CD4-positive, alpha-beta T cell (primary cell): ENCODE measurements at places on chromosomes 3 and 15.
A peak's percentile ranks its signal among the peaks of the same experiment; 100 is the strongest.

GRCh38 chr3:53072653-53073552, 27.0 kb upstream of the SFMBT1 start:
- peak; percentile 85 for DNase-seq

- no peak for DNase-seq
These were observed 6.9 kb downstream of the NIPA2 start for GRCh38 chr15:22845289-22845900.

- DNase-seq = no peak
These were observed 72.0 kb upstream of the KLF13 start for GRCh38 chr15:31254431-31255175.

DNA sequence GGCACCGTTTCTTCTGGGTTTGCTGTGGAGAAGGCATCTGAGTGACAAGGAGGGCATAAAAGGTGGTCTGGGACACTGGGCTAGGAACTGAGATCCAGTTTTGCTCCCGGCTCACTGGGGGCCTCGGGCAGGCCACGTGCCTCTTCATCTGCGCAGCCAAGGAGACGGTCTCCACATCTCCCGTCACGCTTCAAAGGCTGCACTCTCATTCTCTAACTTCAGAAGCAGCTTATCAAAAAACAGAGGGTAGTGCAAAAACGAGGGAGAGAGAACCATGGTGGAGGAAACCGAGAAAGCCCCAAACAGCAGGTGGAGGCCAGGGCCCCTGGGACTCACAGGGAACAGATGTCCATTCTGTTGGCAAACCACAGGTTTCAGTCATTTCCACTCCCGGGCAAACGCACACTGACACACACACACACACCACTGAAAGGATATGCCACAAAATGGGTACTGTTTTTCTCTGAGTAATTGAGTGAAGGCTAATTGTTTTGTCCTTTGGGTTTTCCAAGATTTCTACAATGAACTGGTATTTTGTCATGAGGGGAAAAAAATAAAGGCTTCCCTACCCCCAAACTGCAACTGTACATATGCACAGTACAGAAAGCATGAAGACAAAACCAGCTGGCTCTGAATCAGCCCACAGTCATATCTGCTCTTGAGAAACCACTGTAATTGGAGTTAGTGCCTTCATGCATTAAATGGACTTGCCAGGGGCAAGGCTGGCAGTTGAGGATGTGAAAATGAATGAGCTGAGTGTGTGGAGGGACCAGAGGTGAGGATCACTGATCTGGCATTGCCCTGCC, 71.9 kb downstream of the MGLL start:
- DNase-seq = no peak

DNA sequence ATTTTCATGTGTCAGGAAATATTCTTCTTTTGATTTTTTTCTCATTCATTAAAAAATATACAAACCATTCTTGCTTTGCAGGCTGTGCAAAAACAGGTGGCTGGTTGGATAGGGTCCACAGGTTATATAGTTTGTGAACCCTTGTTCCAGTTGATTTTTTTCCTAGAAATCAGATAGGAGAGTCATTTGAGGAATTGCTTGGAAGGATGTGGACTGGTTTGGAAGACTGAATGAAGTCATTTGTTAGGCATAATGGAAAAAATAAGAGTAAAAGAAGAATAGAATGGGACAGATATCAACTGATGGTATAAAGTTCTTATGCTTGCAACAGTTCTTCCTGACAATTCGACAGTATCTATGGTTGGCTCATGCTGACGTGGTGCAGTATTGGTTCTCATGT, 189.4 kb downstream of the PTPRG start:
- no peak for DNase-seq

GRCh38 chr3:143783851-143784370, 64.4 kb downstream of the SLC9A9 start:
- DNase-seq = no peak

- DNase-seq = no peak
These were observed 96.7 kb upstream of the MYZAP start for GRCh38 chr15:57495041-57495440.

DNA sequence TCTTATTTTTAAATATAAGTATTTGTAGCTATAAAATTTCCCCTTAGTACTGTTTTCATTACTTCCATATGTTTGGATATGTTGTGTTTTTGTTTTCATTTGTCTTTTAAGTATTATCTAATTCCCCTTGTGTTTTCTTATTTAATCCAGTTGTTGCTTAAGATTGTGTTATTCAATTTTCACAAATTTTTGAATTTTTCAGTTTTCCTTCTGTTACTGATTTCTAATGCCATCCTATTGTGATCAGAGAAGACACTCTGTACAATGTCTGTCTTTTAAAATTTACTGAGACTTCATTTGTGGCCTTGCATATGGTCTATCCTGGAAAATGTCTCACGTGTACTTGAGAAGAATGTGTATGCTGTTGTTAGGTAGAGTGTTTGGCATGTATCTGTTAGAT, 795.6 kb upstream of the CFAP20DC start:
- no peak for DNase-seq

GRCh38 chr15:52532427-52532826, 3.7 kb upstream of the MYO5A start:
- DNase-seq = no peak

GRCh38 chr3:190591080-190591479, 77.2 kb downstream of the IL1RAP start:
- DNase-seq = no peak

DNA sequence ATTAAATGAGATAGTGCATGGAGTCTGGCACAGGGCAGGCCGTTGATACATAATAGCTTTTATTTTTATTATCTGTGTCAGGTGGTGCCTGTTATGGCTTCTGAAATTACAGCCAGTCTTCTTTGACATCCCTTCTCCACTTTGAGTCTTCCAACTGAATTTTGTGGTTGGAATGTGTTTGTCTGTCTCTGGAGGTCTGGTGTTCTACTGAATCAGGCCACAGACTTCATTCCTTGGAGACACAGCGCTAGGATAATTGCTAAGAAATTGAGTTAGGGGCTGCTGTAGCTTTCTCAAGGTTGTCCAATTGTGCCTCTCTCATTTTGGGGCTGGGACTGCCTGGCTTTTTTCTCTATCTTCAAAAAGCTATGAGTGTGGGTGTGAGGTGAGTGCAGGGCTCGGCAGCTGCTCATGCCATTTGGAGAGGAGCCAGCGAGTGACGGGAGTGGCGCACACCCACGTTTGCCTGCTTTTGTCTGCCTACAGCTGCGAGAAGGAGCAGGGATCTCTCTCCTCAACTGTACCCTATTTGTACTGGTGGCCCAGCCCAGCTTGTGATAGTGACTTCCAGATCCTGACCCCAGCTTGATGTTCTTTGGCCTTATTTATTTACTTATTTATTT, 49.8 kb upstream of the SYN2 start:
- no peak for DNase-seq

DNA sequence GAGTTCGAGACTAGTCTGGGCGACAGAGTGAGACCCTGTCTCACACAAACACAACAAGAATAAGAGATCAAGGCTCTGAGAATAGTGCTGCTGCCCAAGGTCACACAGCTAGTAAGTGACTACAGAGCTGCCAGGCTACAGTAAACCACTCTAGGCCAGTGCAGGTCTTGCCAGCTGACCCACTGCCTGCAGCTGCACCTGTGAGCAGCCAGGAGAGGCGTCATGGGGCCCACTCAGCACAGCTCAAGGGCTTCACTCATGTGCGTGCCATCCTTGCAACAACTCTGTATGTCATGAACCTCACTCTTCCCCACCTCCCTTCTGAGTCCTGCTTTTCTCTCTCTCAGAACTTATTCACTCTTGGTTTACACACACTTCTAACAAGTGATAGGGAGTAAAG, 176.7 kb downstream of the SMAD6 start:
- DNase-seq = no peak

- no peak for DNase-seq
These were observed 34.0 kb downstream of the XXYLT1 start for GRCh38 chr3:195236801-195237570.

- DNase-seq = no peak
These were observed 16.4 kb downstream of the CHST13 start for GRCh38 chr3:126540342-126540849.

- DNase-seq = no peak
These were observed 114.7 kb upstream of the TLE3 start for GRCh38 chr15:70212286-70212962.

GRCh38 chr3:40660554-40660953, 135.8 kb downstream of the ZNF621 start:
- no peak for DNase-seq

- DNase-seq = no peak
These were observed 58.7 kb upstream of the TIPARP start for GRCh38 chr3:156615592-156616173.

- no peak for DNase-seq
These were observed 45.6 kb upstream of the PAQR5 start for GRCh38 chr15:69253156-69253555.

GRCh38 chr3:98769448-98769847, 6.3 kb downstream of the ST3GAL6 start:
- DNase-seq = no peak

- no peak for DNase-seq
These were observed 569.8 kb upstream of the IL12A start for GRCh38 chr3:159418571-159419526.

DNA sequence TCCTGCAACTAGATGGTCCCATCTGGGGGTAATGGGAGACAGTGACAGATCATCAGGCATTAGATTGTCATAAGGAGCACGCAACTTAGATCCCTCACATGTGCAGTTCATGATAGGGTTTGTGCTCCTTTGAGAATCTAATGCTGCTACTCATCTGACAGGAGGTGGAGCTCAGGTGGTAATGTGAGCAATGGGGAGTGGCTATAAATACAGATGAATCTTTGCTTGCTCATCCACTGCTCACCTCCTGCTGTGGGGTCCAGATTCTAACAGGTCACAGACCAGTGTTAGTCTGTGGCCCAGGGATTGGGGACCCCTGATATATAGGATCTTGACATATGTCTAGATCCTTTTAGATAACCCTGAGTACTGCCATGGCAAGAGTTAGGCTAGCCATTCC, 52.7 kb downstream of the RASGRF1 start:
- DNase-seq = no peak

DNA sequence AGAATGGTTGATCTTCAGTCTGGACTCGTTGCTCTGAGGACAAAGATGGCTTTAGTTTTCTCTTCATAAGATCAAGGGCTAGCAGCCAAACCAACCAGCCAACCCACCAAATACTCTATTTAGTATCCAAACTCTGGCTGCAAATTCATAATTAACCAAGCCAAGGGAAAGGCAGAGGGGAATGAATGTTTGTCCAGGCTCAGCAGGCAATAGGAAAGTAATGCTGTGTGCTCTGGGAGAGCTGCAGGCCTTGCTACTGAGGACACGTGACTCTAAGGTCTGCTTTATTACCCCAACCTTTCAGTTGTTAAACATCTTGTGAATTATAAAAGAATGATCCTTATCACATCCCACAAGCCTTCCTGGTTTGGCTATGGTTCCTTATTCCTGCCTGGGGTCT, 52.3 kb upstream of the GALNT15 start:
- DNase-seq = no peak

DNA sequence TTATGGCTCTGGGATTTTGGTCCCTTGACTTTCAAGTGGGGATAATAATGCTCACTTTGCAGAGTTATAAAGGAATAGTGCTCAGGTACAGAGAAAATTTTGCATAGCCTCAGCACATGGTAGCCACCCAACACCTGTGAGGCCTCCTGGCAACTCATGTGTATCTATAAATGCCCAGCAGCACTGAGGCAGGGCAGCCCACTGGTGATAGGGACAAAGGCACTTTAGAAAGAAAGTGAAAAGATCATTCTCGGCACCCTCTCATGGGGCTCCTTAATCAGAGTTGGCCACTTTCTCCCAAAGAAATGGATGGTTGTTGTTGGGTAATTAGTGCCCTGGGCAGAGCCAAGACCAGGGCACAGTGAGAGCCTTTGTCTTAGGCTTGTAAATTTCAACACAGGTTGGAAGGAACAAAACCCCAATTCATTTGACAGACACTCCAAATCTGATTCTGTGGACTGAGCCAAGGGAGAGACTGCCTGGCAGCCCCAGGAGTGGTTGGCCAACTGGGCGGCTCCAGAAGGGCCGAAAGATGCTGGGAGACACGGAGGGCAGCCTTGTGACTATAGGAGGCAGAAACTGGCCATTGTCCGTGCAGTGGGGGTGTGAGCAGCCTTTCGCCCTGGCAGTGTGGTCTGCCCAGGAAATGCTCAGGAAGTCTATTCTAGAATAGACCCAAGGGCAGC, 213.2 kb upstream of the RGMA start:
- no peak for DNase-seq

DNA sequence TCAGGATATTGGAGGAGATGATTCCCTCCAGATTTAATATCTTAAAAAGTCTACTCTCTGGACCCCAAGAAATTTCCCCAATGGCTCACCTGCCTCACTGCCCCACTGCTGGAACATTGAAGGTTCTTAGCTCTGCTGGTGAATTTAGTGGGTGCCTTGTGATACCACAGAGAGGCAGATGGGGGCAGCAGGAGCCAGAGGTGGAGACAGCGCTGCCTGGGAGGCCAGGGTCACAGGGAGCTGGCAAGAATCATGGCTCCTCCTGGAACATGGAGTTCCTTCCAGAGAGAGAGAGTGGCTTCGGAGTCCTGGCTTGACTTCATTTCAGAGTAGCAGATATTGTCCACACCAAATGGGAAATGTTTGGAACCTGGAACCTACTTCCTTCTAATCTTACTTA, 263.5 kb upstream of the CFAP20DC start:
- no peak for DNase-seq

DNA sequence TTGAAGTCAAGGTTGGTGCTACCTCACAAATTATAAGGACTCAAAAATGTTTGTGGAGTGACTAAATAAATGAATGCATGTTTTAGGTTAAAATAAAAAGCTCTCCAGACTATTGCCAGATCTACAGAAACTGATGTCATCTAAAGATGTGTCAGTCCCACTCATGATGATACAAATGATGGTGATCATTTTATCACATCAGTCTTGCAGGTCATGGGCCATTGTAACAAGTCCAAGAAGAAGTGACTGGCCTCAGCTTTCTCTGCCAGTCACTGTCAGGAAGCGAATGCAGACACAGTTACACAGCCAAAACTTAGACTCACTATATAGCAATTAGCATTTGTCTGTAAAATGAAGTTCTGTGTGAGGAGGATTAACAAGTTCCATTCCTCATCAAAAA, 18.5 kb downstream of the ATP8B4 start:
- peak; percentile 18 for DNase-seq

DNA sequence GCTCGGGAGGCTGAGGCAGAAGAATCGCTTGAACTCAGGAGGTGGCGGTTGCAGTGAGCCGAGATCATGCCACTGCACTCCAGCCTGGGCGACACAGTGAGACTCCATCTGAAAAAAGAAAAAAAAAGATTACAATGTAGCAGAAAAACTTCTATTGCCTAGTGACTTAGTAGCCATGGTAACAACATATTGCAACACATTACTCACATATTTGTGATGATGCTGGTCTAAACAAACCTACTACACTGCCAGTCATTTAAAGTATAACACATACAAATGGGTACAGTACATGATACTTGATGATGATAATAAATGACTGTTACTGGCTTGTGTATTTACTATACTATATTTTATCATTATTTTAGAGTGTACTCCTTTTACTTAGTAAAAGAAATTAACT, 125.6 kb downstream of the PLOD2 start:
- no peak for DNase-seq

GRCh38 chr3:172528677-172529076, 5.4 kb upstream of the TNFSF10 start:
- DNase-seq = no peak
